ENCODE measurements at places on chromosomes 2 and 18.
A peak's percentile ranks its signal among the peaks of the same experiment; 100 is the strongest.

DNA sequence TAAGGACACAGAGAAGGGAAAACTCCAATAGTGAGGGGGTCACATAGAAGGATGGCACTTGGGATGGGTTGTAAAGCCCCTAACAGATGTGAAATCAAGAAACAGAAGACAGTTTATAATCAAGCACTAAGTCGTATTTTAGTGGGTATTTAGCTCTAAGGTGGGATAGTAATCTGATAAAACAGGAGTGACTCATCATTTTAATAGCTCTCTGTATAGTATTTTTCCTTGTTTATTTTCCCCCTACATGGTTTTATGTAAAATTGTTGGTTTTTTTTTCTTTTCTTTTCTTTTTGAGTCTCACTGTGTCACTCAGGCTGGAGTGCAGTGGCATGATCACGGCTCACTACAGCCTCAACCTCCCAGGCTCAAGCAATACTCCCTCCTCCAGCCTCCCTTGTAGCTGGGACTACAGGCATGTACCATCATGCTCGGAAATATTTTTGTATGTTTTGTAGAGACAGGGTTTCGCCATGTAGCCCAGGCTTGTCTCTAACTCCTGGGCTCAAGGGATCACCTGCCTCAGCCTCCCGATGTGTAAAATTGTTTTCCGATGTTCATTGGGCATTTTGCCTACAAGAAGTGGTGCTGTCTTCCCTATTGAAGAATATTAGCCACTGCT is 142.6 kb upstream of the SERPINE2 start:
- no peak for DNase-seq

GRCh38 chr2:134276381-134277172 is 22.7 kb downstream of the MGAT5 start:
- peak; percentile 20 for DNase-seq

DNA sequence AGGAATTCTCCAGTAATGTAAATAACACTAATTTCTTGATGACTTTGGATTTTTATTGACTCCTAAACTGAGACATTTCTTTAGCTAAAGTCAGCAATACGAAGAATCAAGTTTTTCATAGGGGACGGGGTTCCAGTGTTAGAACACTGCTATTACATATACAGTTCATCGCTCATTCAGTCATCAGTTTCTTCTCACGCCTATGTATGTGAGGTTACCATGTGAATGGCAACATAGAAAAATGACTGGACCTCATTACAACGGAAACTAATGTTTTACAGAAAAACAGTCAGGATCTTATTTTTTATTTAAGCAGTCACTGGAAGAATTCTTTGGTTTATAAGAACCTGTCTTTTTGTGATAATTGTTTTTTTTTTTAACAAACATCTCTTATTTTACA is 56.4 kb downstream of the THADA start:
- DNase-seq = no peak

GRCh38 chr2:37348155-37348554 is 3.7 kb downstream of the QPCT start:
- DNase-seq = no peak

GRCh38 chr18:75066021-75066880 is 142.7 kb downstream of the PTGR3 start:
- DNase-seq = no peak

All from MCF 10A (cell line).